Endodermal cell (in vitro differentiated cells): ENCODE measurements at places on chromosomes 7 and 10. TPM values are rescaled to one million over a fixed set of nuclear protein-coding genes. Genes with fewer than 3 reads are reported as not detected.

DNA sequence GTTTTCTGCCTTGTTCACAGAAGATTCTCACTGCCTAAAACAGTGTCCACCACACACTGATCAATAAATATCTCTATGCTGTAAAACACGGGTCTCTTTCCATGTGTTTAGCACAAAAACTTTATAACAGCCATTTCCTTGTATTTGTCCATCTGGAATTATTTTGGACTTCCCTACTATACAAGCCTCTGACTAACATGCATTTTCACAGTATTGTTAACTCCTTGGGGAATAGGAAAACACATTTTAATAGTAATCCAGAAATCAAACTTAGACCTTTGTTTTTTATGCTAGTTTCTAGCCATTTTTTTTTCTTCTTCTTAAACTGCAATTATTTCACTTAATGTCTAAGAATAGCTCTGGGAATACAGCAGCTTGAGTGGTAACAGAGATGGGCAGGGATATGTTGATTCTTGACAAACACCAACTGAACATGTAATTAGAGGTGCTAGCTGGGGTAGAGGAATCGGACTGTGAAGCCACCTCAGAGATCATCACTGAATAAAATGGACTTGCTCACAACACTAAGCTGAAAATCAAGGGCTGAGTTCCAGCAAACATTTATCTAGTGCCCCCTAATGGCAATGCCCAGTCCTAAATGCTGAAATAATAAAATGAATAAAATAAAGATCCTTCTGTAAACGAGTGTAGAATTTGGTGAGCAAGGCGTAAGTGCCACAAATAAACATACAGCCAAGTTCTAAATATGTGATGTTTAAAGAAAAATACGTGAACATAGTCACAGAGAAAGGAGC lies 593.1 kb downstream of the SORCS1 start:
- H3K4me1 ChIP-seq = no peaks in the 10 kb centered on the region
- DNase-seq = no peak
- H3K36me3 ChIP-seq = no peaks in the 10 kb centered on the region
- no peak overlapping the region for H3K4me3 ChIP-seq
- no peaks in the 10 kb centered on the region for H3K27me3 ChIP-seq

DNA sequence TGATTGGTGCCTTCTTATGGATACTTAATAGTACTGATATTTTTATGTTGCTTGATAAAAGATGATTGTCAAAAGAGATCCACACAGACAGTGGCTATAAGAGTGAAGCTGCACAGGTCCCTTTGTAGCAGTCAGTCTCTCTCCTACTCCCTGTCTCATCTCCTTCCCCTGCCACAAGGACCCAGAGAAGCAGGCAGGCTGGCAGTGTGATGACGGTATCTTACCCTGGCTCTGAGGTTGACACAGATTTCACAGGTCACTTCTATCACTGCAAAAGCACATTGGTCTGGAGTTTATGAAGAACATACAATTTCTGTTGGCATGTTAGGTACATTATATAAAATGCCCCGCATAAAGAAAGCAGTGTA lies 64.4 kb upstream of the AHR start:
- DNase-seq = no peak
- no peak overlapping the region for H3K27ac ChIP-seq
- H3K4me3 ChIP-seq = no peak overlapping the region
- no peaks in the 10 kb centered on the region for H3K27me3 ChIP-seq
- H3K4me1 ChIP-seq = no peaks in the 10 kb centered on the region

GRCh38 chr7:99772565-99772964 lies 11.4 kb downstream of the CYP3A4 start:
- no peaks in the 10 kb centered on the region for H3K27me3 ChIP-seq
- H3K36me3 ChIP-seq = no peaks in the 10 kb centered on the region
- H3K4me3 ChIP-seq = no peak overlapping the region
- no peaks in the 10 kb centered on the region for H3K4me1 ChIP-seq
- no peak for DNase-seq
- H3K27ac ChIP-seq = no peak overlapping the region

DNA sequence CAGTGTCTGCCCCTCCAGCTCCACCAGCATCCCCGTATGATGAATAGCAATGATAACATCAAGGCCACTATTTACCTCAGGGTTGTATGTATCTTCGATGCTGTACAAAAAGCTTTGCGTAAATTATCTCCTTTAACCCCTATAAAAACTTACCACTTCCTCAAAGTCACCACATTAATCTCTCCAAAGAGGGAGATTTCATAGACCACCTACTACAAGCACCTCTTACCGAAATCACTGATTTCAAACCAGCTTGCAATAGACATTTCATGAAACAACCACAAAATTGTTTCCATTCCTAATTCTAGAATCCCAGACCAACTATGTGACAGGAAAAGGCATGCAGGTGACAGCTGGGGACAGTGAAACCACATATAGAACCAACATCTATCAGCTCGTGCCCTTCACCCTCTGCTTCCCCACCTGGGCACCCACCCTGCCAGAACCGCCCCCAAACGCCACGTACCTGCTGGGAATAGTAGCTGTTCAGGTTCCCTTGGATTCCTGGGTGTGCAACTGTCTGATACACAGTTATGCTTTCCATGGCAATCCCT lies 20.1 kb upstream of the MMP21 start:
- H3K36me3 ChIP-seq = peaks cover 31% of the 10 kb centered on the region
- H3K27me3 ChIP-seq = no peaks in the 10 kb centered on the region
- H3K27ac ChIP-seq = no peak overlapping the region
- no peak for DNase-seq
- peaks cover 7% of the 10 kb centered on the region for H3K4me1 ChIP-seq

DNA sequence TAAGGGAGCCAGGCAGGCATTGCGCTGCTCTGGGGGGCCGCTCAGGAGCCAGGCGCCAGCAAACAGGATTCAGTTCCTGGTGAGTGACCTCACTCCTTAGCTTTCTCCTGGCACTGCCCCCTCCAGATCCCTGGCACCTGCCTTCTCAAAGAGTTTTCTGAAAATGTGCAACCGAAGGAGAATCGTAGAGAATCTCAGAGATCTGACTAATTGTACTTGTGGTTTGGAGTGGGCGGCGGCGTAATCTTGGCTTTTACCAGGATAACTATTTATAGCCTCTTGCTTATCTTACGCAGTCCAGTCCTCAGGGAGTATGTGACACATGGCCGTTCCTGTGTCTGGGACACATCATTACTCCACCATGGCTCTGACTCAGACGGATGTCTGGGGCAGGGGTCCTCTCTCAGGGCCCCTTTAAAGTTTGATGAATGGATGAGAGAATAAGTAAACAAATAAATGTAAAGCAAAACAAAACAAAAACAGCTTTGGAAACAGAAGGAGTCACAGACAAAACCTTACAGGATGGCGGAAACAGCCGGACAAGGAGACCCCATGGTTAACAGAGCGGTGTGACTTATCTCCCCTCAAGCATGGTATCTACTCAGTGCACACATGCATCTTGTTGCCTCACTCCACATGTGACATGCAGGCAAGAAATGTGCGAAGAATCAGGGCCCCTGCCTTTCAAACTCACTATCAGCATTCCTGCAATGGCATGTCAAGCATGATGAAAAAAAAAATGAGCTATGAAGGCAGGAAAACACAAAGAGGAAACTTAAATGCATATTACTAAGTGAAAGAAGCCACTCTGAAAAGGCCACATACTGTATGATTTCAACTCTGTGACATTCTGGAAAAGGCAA lies 99.7 kb downstream of the TNS3 start:
- H3K27ac ChIP-seq = no peak overlapping the region
- no peak for DNase-seq
- H3K36me3 ChIP-seq = no peaks in the 10 kb centered on the region
- H3K4me3 ChIP-seq = no peak overlapping the region
- no peaks in the 10 kb centered on the region for H3K27me3 ChIP-seq

- peaks cover 22% of the 10 kb centered on the region for H3K36me3 ChIP-seq
- H3K27me3 ChIP-seq = no peaks in the 10 kb centered on the region
- DNase-seq = no peak
Observed at GRCh38 chr10:125062914-125063230, 97.5 kb downstream of the CTBP2 start.

DNA sequence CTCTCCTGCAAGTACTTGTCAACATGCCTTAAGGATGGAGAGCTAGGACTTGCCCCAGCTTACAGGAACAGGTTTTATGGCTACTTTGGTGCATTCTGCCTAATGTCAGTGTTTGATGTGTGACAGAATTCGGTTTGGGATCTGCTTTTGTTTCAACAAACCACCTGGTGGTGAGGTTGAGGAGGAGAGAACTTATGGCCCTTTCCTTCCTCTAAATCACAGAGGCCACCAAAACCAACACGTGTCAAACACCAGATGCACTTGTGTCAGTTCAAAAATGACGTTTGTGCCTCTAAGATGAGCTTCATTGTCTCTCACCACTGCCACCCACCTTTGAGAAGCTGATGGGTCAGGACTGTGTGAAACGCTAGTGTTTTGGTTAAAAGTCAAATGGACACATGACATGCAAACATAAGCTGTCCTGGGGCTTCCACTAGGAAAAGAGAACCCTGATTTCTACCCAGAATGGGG lies 83.9 kb downstream of the OSBPL3 start:
- no peaks in the 10 kb centered on the region for H3K27me3 ChIP-seq
- DNase-seq = no peak
- no peaks in the 10 kb centered on the region for H3K36me3 ChIP-seq

DNA sequence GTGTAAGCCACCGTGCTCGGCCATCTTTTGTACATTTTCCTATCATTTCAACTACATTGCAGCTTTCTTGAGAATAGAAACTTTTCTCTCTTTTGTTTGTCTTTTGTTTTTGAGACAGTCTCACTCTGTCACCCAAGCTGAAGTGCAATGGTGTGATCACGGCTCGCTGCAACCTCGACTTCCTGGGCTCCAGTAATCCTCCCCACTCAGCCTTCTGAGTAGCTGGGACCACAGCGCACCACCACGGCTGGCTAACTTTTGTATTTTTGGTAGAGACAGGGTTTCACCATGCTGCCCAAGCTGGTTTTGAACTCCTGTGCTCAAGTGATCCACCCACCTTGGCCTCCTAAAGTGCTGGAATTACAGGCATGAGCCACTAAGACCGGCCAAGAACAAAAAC lies 31.3 kb upstream of the DAGLB start:
- H3K36me3 ChIP-seq = peaks cover 35% of the 10 kb centered on the region
- no peak overlapping the region for H3K27ac ChIP-seq
- H3K4me1 ChIP-seq = no peaks in the 10 kb centered on the region
- DNase-seq = no peak
- no peaks in the 10 kb centered on the region for H3K27me3 ChIP-seq

GRCh38 chr10:14784459-14785055 lies 9.9 kb upstream of the FAM107B start:
- H3K36me3 ChIP-seq = no peaks in the 10 kb centered on the region
- H3K27me3 ChIP-seq = peaks cover under 1% of the 10 kb centered on the region
- no peak overlapping the region for H3K27ac ChIP-seq
- H3K4me1 ChIP-seq = no peaks in the 10 kb centered on the region
- H3K4me3 ChIP-seq = no peak overlapping the region

DNA sequence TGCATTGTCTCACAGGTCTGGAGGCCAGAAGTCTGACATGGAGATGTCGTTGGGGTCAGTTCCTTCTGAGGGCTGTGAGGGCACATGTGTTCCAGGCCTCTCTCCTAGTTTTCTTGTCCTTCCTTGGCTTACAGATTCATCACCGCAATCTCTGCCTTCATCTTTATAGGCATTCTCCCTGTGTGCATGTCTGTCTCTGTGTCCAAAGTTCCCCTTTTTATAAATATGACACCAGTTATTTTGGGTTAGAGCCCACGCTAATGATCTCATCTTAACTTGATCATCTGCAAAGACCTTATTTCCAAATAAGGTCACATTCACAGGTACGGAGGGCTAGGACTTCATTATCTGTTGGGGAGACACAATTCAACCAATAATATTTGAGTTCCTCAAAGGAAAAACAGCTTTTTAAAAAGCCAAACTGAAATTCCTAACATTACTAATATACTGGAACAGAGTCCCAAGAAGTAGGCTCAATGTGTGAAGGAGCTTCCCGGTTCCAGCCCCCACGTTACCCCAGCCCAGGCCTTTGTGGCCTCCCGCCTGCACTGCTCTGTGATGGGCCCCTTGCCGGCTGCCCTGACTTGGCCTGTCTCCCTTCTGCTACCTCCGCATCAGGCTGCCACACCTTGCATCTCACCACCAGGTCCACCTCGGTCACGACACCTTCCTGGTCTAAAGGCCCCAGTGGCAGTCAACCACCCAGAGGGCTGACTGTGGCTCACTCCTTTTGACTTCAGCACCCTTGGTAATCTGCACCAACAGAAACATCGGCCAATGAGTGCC lies 142.7 kb downstream of the KCNMA1 start:
- H3K27me3 ChIP-seq = no peaks in the 10 kb centered on the region
- no peak overlapping the region for H3K4me3 ChIP-seq
- H3K27ac ChIP-seq = no peak overlapping the region
- no peak for DNase-seq
- no peaks in the 10 kb centered on the region for H3K4me1 ChIP-seq
- no peaks in the 10 kb centered on the region for H3K36me3 ChIP-seq

DNA sequence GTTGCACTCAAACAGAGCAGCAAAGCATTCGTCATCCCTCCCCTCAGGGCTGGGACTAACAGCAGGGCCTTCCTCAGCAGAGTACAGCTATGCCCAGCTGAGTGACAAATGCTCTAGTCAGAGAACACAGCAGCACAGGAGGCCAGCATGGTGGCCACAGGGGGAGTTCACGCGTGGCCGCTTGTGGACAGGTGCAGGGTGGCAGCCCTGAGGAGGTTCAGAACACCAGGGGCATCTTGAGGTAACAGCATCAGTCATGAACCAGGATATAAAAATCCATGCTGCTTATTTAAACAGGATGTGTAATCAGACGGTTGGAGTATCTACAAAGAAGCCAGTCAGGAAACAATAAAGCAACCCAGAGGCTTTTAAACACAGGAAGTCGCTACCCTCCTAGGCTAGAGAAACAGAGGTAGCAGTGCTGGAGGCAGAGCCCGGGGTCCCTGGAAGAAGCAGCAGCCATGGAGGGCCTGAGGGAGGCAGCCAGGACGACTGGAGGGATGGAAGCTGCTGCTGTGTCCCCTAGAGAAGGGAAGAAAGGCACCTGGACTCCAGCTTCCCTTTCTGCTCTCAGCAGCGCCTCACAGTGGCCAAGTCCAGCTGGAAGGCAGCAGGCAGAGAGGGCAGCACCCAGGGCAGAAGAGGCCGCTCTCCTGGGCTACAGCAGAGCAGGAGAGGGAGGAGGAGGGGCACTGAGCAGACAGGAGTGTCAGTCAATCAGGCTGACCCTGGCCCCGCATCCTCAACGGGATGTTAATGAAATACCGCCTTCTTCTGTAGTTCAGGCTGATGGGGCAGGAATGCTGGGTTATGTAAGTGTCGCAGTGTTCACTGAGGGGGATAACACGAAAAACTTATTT lies 70.8 kb upstream of the UCN3 start:
- H3K27me3 ChIP-seq = no peaks in the 10 kb centered on the region
- no peaks in the 10 kb centered on the region for H3K36me3 ChIP-seq
- DNase-seq = peak; percentile 99
- H3K27ac ChIP-seq = no peak overlapping the region
- no peaks in the 10 kb centered on the region for H3K4me1 ChIP-seq

GRCh38 chr7:50684011-50684712 lies 98.5 kb downstream of the GRB10 start:
- no peak overlapping the region for H3K4me3 ChIP-seq
- H3K27ac ChIP-seq = no peak overlapping the region
- no peaks in the 10 kb centered on the region for H3K27me3 ChIP-seq
- DNase-seq = peak; percentile 5
- H3K4me1 ChIP-seq = no peaks in the 10 kb centered on the region

GRCh38 chr10:29921071-29921446 lies 138.3 kb downstream of the JCAD start:
- peaks cover 8% of the 10 kb centered on the region for H3K27me3 ChIP-seq
- no peaks in the 10 kb centered on the region for H3K4me1 ChIP-seq
- DNase-seq = no peak
- H3K4me3 ChIP-seq = no peak overlapping the region
- H3K36me3 ChIP-seq = no peaks in the 10 kb centered on the region

Gene SEMA3A
- 37.9 to 65.0 TPM (median 43.5 TPM) in 3 replicates for total RNA-seq

Gene MYPN
- total RNA-seq = not detected in 2 replicates

Gene FOXP2
- total RNA-seq = 13.8 to 17.0 TPM (median 14.9 TPM) in 3 replicates

Gene GATAD1
- total RNA-seq = 41.4 and 47.8 TPM in 2 replicates

Gene PARP12
- total RNA-seq = 7.8 and 10.4 TPM in 2 replicates

Gene SSC4D
- total RNA-seq = 42.6 to 45.5 TPM (median 44.5 TPM) in 3 replicates

Gene GRM8
- 1.8 and 2.0 TPM in 2 replicates for total RNA-seq
